ENCODE measurements at places on chromosomes 16 and 17. TPM values are rescaled to one million over a fixed set of nuclear protein-coding genes. Genes with fewer than 3 reads are reported as not detected.

Gene SULT1A2
- 1.6 TPM for total RNA-seq

Gene RNF222
- not detected for total RNA-seq

Gene ADAMTS18
- not detected for total RNA-seq

Gene CDRT15L2
- total RNA-seq = not detected

Gene KCNG4
- 0.95 TPM for total RNA-seq

Gene KRTAP1-5
- not detected for total RNA-seq

Gene ZSWIM7
- 24.4 TPM for total RNA-seq

Gene CCL14
- total RNA-seq = 129 TPM

Gene EVI2B
- total RNA-seq = 6.5 TPM

Gene TAT
- total RNA-seq = not detected

Gene MEFV
- 7.8 TPM for total RNA-seq

Gene FOXC2
- total RNA-seq = 2.2 TPM

Gene CCDC154
- total RNA-seq = 0.28 TPM

Gene TMEM238L
- total RNA-seq = 0.14 TPM

Gene ATP2C2
- not detected for total RNA-seq

Gene SLC38A8
- 0.65 TPM for total RNA-seq

Gene LRRC36
- not detected for total RNA-seq

Gene GAST
- not detected for total RNA-seq

Gene CIITA
- total RNA-seq = 6.5 TPM

Gene GPRC5B
- 7.9 TPM for total RNA-seq

Gene PYCARD
- 9.6 TPM for total RNA-seq

Gene RHBDL3
- 4.2 TPM for total RNA-seq

Gene CCT6B
- total RNA-seq = 6.3 TPM

Gene OR4D1
- total RNA-seq = not detected

Gene KRTAP2-3
- not detected for total RNA-seq

Gene TPSB2
- not detected for total RNA-seq

Gene KRT12
- total RNA-seq = not detected

Gene GCGR
- total RNA-seq = 2.9 TPM

Gene KRTAP4-7
- total RNA-seq = not detected

Gene HOXB1
- total RNA-seq = not detected

Gene ZP2
- not detected for total RNA-seq

Gene HSDL1
- 19.8 TPM for total RNA-seq

Gene SOST
- not detected for total RNA-seq

Gene KRTAP9-8
- not detected for total RNA-seq

Gene C17orf50
- total RNA-seq = 0.11 TPM

Gene GPR179
- not detected for total RNA-seq

Gene ADGRG1
- 14.4 TPM for total RNA-seq

Gene FBF1
- 87.6 TPM for total RNA-seq

Gene TK1
- total RNA-seq = 2.6 TPM

Gene NTN1
- total RNA-seq = 0.72 TPM

Gene FAM171A2
- 0.81 TPM for total RNA-seq

Gene SEPTIN1
- 1.8 TPM for total RNA-seq

Gene ACSM5
- total RNA-seq = 3.6 TPM

Gene SEC14L5
- total RNA-seq = 0.83 TPM

Gene ST6GALNAC2
- total RNA-seq = 4.5 TPM

Measured in adrenal gland (tissue), 19 donors.